ENCODE measurements at places on chromosomes 12 and 14.
A peak's percentile ranks its signal among the peaks of the same experiment; 100 is the strongest.

DNA sequence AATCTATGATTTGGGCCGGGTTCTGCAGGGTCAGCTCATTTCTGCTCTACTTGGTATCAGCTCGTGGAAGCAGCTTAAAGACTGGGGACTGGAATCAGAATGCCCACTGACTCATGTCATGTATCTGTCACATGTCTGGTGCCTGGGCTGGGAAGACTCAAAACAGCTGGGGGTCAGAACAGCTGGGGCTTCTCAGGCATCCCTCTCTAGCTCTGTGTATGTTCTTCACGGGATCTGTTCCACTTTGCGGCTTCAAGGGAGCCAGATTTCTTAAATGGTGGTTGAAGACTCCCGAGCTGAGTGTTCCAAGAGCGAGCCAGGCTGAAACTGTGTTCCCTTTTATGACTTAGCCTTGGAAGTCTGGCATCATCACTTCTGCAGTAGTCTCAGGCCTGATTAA is 11.9 kb downstream of the AEBP2 start:
- DNase-seq: no peak

- no peak for DNase-seq
Observed at GRCh38 chr14:58584383-58584782, 53.4 kb upstream of the DACT1 start.

- DNase-seq: no peak
Observed at GRCh38 chr14:61153914-61154545, 127.1 kb downstream of the TMEM30B start.

GRCh38 chr12:70754330-70754741 is 117.1 kb upstream of the PTPRB start:
- DNase-seq: no peak

DNA sequence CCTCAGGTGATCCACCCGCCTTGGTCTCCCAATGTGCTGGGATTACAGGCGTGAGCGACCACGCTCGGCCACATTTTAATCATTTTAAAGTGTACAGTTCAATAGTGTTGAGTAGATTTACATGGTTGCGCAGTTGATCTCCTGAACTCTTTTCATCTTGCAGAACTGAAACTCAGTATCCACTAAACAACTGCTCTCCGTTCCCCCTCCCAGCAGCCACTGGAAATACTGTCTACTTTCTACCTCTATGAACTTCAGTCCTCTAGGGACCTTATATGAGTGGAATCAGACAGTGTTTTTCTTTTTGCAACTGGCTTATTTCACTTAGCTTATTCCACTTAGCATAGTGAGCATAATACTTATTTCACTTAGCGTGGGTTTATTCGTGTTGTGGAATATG is 53.7 kb downstream of the KCTD10 start:
- no peak for DNase-seq

DNA sequence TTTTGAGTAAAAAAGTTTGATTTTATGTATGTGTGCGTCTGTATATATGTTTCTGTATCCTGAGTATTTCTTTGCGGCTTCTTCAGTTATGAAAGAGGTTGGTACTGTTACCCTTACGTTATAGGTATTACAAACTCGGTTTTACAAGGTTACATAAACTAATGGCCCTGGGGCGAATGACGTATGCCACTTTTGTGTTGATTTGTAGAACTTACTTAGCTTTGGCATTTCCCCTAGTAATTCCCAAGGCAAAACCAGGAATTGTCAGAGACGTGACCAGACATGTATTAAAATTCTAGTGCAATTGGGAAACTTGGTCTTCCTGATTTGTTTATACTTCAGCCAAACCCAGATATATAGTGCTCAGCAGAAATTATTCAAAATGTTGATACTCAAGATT is 93.3 kb downstream of the DUSP16 start:
- no peak for DNase-seq

GRCh38 chr12:131900397-131900796 is 6.0 kb downstream of the ULK1 start:
- DNase-seq: no peak

DNA sequence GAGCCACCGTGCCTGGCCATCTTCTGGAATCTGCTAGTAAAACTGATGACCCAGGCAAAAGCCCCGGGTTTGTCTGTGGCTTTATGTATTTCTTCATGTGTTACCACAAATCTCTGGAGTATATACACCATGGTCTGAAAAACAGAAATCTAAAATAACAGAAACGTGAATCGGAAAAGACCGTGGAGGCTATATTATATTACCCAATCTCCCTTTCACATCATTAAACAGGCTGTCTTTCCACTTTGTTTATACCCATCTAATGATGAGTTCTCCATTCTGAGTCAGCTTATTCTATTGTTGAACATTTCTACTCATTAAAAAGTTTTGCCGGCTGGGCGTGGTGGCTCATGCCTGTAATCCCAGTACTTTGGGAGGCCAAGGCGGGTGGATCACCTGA is 9.5 kb upstream of the AJUBA start:
- no peak for DNase-seq

- DNase-seq: no peak
Observed at GRCh38 chr14:76547831-76548230, 171.9 kb downstream of the ESRRB start.

DNA sequence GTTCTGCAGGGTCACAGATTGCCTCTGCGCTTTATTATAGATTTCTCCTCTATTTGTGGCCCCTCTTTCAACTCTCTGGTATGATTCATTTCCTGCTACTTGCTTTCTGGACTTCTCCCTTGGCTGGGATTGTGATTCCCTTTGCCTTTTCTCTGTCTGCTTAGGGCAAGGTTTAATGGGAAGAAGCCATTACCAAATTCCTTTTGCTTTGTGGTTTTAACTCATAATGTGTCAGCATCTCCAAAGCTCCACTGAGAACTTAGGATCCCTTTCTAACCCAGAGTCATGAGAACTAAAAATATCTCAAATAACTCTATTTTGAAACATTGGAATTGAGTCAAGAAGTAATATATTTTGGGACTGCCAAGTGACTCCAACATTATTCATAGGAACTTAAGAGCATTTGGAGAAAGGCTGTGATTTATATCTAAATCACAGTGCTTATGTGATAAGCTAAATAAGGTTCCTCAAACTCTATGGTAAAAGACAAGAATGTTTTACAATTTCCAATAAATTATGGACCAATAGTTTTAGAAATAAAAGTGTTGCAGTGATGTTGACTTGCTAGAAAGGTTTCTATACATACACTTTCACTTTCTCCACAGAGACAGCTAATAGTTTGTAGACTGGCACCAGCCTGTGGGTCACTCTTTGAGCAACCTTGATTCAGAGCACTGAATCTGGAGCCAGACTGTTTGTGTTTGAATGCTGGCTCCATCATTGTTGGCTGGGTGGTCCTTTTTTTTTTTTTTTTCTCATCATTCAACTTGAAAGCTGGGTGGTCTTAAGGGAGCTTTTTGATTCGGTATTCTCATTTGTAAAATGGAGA is 93.9 kb downstream of the DACT1 start:
- DNase-seq: no peak

GRCh38 chr14:69708049-69708448 is 58.9 kb upstream of the SRSF5 start:
- DNase-seq: no peak

GRCh38 chr12:12531194-12531593 is 31.5 kb downstream of the DUSP16 start:
- DNase-seq: no peak

GRCh38 chr14:85296456-85297210 is 233.3 kb upstream of the FLRT2 start:
- DNase-seq: no peak

DNA sequence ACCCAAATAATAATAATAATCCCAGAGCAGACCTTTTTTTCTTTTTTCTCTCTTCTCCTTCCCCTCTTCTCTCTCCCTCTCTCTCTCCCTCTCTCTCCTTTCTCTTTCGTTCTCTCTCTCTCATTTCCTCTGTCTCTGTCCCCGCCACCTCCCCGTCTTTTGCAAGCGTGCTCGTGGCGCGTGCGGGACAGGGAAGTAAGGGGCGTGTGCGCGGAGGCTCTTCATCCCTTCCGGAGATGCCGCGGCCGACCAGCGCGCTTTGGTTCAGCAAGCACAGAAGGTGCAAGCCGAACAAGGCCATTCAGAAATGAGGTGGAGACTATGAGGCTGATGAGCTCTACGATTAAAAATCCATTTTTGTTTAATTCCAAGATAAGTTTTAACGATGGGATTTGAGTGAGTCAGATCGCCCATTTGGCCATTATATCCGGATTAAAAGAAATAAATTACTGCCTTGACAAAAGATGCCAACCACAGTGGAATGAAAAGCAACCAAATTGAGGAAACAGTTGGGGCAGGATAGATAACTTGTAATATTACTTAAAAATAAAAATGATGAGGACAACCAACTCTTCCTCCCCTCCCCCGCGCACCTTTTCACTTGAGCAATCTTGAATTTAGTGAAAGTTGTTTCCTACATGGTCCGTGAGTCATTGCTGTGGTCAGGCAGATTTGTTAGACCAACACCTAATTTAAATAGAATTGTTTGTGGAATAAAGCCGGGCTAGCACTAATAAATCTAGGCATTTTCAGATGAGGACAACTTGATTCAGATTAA is 1.2 kb upstream of the AMIGO2 start:
- DNase-seq: peak; percentile 35
